Activated naive CD4-positive, alpha-beta T cell (primary cell): ENCODE measurements at places on chromosomes 12 and 14.

DNA sequence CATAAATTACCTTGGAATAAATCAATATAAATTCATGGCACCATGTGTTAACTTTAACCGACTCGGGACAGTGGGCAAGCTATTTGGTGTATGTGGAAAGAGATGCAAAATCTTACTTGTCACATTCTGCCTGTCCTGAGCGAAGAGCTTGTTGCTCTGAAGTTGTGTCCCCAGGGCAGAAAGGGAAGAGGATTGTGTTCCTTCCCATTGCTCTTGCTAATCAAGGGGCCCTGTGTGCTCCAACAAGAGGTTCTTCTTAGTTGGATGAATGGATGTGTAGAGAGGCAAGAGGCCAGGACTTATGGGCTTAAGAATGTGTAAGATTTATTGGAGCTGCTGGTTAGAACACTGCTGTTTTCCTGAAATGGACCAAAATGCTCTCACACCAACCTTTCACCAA, 36.5 kb upstream of the FRS2 start:
- DNase-seq = no peak

DNA sequence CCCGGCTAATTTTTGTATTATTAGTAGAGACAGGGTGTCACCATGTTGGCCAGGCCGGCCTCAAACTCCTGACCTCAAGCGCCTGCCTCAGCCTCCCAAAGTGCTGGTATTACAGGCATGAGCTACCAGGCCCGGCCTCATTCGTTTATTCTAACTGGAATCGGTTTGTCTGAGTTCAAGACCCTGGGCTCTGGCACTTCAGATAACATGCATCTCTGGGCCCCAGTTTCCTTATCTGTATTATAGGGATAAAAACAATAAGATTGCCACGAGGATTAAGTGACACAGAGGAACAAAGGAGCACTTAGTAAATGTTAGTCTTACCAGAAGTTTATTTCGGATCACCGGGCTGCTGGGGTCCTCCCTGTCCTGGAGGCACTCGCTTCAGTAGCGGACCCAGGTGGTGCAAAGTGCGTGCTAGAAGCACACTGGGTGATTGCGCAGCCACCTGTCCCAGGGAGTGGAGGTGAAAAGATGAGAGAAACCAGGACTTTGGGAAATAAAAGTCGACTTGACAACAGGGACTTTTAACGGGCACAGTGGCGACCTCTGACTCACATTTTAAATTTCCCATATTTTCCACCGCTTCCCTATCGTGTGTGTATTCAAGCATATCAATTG, 37.5 kb downstream of the ACACB start:
- peak; percentile 13 for DNase-seq

DNA sequence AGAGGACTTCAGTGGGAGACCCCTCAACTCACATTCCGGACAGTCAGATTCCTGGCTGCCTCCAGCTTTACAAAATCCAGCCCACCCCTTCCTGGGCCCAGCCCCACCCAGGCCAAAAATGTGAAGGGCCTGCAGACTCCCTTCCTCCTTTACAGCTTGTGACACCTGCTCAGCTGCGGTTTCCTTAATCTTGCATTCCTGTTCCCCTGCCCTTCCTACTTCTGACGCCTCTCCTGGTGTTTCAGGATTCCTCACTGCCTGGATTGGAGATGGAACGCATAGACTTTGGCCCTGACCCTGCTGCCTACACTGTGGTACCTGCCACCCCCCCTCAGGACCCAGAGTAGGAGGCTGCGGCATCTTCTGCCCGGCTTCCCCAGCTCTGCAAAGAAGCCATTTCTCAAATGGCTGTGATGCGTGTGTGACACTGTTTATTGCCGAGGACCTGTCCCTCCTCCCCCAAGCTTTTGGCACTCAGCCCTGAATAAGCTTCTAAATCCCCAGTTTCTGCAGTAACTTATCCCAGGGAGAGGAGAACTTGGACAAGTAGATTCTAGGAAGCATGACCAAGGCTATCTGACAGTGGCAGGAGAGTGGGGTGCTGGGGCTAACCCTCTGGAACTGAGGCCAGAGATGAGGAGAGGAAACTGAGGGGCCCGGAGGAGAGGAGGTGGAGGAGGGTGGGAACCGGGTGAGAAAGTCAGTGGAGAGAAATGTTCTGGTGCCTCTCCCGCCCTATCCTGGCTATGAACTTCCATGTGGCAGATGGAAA, 24.9 kb upstream of the BCDIN3D start:
- no peak for DNase-seq

GRCh38 chr14:79328863-79329262, 882.4 kb downstream of the DIO2 start:
- no peak for DNase-seq

GRCh38 chr12:85955127-85955526, 81.0 kb downstream of the NTS start:
- DNase-seq = no peak

GRCh38 chr14:101944451-101944850, 19.9 kb upstream of the DYNC1H1 start:
- no peak for DNase-seq

DNA sequence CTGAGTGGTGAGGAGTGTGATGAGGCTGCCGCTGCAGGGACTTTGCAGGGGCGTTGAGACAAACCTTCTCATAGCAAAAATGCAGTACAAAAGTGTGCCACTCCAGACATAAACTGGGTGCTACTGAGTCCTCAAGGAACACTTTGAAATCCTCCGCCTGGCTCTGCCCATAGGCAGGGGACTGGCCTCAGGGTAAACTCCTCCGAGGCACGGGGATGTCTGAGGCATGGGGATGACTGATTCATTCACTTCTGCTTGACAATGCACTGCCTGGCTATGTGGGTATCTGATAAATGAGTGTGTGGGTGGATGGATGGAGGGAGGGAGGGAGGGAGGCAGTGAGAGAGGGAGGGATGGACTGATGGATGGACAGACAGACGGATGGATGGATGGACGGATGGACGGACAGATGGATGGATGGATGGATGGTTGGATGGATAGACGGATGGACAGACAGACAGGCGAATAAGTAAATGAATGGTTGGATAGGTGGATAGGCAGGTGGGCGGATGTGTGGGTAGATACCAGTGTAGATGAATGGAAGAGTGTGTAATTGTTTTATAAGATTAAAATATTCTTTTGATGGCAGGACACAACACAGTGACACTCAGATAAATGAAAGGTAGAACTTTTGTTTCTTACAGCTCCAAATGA, 2.1 kb upstream of the BDKRB2 start:
- DNase-seq = no peak

- DNase-seq = no peak
Measured at GRCh38 chr12:52759695-52760094, 17.4 kb downstream of the KRT76 start.

DNA sequence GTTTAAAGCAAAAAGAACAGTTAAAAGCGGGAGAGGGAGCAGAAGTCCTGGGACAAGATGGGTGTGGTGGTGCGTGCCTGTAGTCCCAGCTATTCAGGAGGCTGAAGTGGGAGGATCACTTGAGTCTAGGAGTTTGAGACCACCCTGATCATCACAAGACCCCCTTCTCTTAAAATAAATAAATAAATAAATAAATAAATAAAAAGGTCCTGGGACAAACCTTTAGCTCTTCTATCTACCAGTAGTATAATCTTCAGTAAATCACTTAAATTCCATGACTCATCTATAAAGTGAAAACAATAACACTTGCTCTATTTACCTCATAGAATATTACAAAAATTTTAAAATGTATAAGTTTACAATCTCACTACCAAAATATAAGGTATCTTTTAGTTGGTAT, 5.8 kb downstream of the RACGAP1 start:
- DNase-seq = no peak

DNA sequence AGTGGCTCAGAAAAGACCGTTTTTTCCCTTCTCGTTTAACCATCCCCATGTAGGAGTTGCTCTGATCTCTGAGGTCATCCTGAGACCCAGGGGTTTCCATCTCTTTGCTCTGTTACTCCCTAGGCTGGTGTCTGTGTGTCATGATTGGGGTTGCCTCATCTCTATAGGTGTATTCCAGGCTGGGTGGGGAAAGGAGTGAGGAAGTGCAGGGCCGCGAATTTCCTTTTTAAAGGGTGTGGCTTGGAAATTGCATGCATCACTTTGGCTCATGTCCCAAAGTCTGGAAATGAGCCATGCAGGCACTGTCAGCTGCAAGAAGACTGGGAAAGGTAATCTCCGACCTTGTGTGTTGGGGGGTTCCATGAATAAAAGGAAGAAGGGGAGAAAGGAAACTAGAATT, 201.9 kb downstream of the AACS start:
- DNase-seq = no peak

GRCh38 chr12:113396200-113396599, 7.5 kb downstream of the SDS start:
- no peak for DNase-seq

- no peak for DNase-seq
Measured at GRCh38 chr14:68654471-68654941, 138.4 kb downstream of the ZFP36L1 start.

DNA sequence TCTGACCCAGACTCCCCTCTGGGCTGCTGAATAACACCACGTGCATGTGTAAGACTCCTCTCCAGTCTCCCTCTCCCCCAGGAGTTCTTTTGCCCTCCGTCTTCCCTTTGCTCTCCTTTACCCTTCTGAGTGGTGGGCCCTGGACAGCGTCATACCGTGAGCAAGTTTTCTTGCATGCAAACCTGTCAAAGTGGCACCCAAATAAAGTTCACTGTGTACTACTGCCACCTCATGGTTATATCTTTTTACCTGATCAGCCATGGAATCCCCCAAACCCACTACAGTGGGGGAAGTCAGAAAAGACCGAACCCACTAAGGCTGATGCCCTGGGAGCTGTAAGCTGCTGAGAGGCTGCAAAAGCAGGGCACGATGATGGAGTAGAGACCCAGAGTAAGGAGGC, 131.1 kb upstream of the VRK1 start:
- DNase-seq = no peak

- DNase-seq = no peak
Measured at GRCh38 chr12:129790331-129790730, 113.5 kb downstream of the TMEM132D start.

DNA sequence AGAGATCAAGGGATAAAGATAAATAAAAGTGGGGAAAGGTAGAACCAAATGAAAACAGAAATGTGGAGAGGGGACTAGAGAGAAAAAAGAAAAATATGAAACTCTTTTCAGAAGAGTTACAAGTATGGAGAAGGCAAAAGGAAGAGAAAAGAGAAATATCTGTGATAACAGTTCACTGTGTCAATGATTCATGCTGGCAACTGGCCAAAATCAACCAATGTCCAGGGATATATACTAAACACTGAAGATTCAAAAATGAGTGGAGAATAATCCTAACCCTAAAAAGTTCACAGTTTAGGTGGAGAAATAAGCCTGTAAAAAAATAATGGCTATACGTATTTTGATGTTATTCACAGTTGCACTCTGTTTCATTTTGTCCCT, 372.3 kb upstream of the KITLG start:
- no peak for DNase-seq

DNA sequence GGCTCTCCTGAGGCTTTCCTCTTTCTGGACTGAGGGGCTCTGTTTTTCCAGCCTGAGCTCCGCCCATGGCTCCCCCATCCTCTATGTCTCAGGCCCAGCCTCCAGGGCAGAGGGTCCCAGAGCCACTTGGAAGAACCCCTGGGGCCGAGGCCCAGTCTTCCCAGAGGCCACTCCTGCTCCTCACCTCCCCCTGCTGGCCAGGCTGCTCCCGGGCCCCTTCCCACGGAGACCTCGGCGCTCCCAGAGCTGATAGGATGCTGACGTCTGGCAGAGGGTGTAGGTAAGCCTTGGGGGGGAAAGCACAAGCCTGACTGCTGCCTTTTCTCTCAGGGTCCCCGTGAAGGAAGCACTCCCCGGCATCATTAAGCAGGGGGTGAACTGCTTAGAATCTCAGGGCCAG, 51.4 kb downstream of the ERH start:
- DNase-seq = peak; percentile 5

- no peak for DNase-seq
Measured at GRCh38 chr12:127722611-127723010, 544.4 kb upstream of the TMEM132C start.

DNA sequence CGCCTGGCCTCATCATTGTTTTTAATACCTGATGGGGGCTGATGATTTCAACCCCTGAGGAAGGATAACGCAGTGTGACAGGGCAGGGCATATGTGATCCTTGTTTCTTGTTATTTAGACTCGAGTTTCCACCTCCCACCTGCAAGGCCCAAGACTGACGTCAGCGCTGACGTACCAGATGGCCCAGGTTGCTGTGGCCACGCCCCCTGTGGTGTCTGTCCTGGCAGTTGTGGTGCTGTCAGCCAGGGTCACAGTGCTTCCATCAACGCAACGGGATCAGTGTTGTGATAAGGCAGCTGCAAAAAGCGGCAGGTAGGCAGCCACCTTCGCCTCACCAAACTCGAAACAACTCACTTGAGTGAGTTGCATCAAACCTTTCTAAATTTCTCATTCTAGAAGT, 18.4 kb downstream of the DDX51 start:
- DNase-seq = no peak

GRCh38 chr14:96364962-96365361, 1.6 kb downstream of the GSKIP start:
- no peak for DNase-seq

DNA sequence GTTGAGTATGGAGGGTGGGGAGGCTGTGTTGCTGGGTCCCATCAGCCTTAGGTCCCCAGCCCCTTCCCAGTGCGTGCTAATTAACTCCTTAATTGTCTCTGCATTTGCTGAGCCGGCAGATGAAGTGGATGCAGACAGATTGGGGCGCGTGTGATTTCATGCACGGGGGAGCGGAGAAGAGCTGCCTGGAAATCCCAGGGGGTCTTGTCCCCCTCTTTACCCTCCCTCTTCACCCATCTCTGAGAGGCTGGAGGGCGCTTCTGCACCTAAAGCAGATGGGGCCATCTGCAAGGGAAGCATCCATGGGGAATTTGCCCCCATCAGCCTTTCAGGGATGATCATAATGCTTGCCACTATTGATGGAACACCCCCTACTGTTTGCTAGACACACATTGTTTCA, 4.4 kb upstream of the ASIC1 start:
- DNase-seq = no peak

GRCh38 chr12:48750769-48751356, 34.4 kb upstream of the CCNT1 start:
- no peak for DNase-seq

DNA sequence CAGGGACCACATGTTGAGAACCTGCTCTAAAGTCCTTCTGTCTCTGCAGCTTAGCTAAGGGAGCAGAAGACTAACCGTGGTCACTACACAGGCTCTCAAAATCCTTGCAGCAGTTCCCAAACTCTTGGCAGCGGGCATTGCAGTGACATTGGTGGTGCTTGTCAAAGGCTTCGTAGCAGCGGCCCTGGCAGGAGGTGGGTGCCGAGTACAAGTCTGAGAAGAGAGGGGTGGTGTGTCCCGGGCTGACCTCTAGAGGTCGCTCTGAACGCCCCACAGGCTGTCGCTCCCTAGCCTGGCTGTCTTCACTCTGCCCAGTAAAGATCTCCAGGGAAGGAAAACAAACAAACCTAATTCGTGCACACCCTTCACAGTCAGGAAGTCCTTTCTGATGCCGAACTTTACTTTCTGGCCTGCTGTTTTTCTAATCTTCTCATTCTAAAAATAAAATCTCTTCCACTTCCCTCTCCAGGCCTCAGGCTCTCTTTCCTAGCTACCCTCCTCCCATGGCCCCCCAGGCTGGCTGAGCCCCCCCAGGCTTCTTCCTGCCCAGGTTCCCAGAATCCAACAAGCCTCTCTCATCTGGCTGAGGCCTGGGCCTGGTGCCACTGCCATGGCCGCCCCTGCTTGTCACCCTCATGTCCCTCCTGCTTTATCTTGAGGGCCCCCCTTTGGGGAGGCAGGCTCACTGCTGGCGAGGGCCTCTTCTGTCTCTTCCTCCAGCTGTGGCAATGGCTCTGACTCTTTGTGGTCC, 7.7 kb downstream of the ENDOU start:
- DNase-seq = peak; percentile 10
